ENCODE measurements at places on chromosomes 3 and 15. TPM values are rescaled to one million over a fixed set of nuclear protein-coding genes. Genes with fewer than 3 reads are reported as not detected.
A peak's percentile ranks its signal among the peaks of the same experiment; 100 is the strongest.

The GRK7 gene
- total RNA-seq: not detected

The FSTL1 gene
- 64.2 TPM for total RNA-seq

The FBXL22 gene
- total RNA-seq: 2.2 TPM

The AADACL2 gene
- 33.5 TPM for total RNA-seq

The SKIL gene
- total RNA-seq: 24.9 TPM

GRCh38 chr15:27201425-27201824 lies 230.4 kb downstream of the GABRG3 start:
- no peaks in the 10 kb centered on the region for H3K36me3 ChIP-seq
- no peak overlapping the region for H3K27ac ChIP-seq
- no peak for DNase-seq
- no peak overlapping the region for H3K4me3 ChIP-seq

GRCh38 chr3:61966200-61966599 lies 404.8 kb downstream of the PTPRG start:
- H3K36me3 ChIP-seq: no peaks in the 10 kb centered on the region
- H3K27me3 ChIP-seq: no peaks in the 10 kb centered on the region
- no peak overlapping the region for H3K4me3 ChIP-seq
- no peak for DNase-seq
- H3K27ac ChIP-seq: no peak overlapping the region
- peaks cover 3% of the 10 kb centered on the region for H3K4me1 ChIP-seq

GRCh38 chr15:68177742-68178141 lies 27.4 kb downstream of the CALML4 start:
- H3K27ac ChIP-seq: no peak overlapping the region
- H3K27me3 ChIP-seq: no peaks in the 10 kb centered on the region
- H3K36me3 ChIP-seq: peaks cover 59% of the 10 kb centered on the region
- no peak for DNase-seq

GRCh38 chr3:194219826-194220410 lies 84.0 kb downstream of the HES1 start:
- no peak overlapping the region for H3K27ac ChIP-seq
- H3K4me3 ChIP-seq: no peak overlapping the region
- H3K27me3 ChIP-seq: peaks cover under 1% of the 10 kb centered on the region
- no peak for DNase-seq
- no peaks in the 10 kb centered on the region for H3K36me3 ChIP-seq
- peaks cover 9% of the 10 kb centered on the region for H3K4me1 ChIP-seq

- DNase-seq: no peak
- no peak overlapping the region for H3K4me3 ChIP-seq
- no peaks in the 10 kb centered on the region for H3K27me3 ChIP-seq
- no peaks in the 10 kb centered on the region for H3K4me1 ChIP-seq
Measured at GRCh38 chr3:114586119-114586518, 292.3 kb downstream of the TIGIT start.

- no peak overlapping the region for H3K27ac ChIP-seq
- H3K4me3 ChIP-seq: no peak overlapping the region
- H3K36me3 ChIP-seq: no peaks in the 10 kb centered on the region
- H3K27me3 ChIP-seq: no peaks in the 10 kb centered on the region
- no peak for DNase-seq
- no peaks in the 10 kb centered on the region for H3K4me1 ChIP-seq
Measured at GRCh38 chr3:87410110-87410509, 133.7 kb upstream of the POU1F1 start.

DNA sequence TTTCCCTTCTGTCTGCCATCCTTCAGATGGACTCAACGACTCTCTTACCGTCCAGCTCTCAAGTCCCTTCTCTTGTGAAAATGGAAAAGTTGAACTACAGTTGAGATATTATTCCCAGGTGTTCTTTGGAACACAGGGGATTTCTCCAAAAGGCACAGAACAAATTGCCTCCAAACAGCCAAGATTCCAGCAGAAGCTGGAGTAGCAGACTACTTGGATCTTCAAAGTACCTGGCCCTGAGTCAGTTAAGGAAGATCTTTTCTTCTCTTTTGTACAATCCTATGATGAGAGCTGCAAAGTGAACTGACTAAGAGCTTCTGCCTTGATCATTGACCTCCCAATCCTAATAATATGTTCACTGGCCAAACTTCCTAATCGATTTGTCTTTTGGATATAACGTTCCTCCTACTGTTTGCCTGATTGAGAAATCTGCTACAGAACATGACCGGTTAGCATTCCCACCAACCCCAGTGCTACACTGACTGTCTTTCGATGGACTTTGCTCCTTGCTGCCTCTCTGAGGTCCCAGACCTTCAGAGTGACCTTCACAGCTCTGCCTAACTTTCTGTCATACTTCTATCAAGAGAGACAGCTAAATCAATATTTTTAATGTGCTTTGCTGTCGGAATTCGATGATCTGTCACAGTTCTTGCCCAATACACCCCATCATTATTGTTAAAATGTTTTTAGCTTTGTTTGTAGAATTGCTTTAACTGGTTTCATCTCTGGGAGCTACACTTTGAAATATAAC lies 21.9 kb downstream of the PAQR9 start:
- H3K4me1 ChIP-seq: no peaks in the 10 kb centered on the region
- no peak overlapping the region for H3K27ac ChIP-seq
- no peak overlapping the region for H3K4me3 ChIP-seq
- DNase-seq: no peak
- peaks cover 4% of the 10 kb centered on the region for H3K27me3 ChIP-seq

DNA sequence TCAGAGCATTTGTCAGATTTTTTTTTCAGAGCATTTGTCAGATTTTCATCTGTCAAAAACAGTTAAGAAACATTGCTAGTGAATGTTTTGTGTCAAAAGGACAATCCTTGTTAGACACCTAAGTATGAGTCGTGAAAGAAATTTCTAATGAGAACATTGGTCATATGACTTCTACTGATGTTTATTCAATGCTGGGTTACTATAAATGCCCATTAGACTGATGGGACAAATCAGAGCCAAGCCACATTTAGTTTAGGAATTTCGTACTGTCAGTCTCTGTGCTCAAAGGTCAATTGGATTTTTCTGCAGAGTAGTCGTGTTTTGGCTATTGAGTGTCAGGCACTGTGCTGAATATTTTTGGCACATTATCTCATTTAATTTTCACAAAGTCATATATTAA lies 31.6 kb downstream of the TSC22D2 start:
- no peaks in the 10 kb centered on the region for H3K4me1 ChIP-seq
- no peak overlapping the region for H3K27ac ChIP-seq
- H3K36me3 ChIP-seq: no peaks in the 10 kb centered on the region
- no peaks in the 10 kb centered on the region for H3K27me3 ChIP-seq
- no peak for DNase-seq
- H3K4me3 ChIP-seq: no peak overlapping the region

- H3K36me3 ChIP-seq: peaks cover 62% of the 10 kb centered on the region
- H3K4me1 ChIP-seq: peaks cover 51% of the 10 kb centered on the region
- no peaks in the 10 kb centered on the region for H3K27me3 ChIP-seq
Measured at GRCh38 chr3:14142567-14143270, 17.9 kb downstream of the TMEM43 start.

- no peak overlapping the region for H3K4me3 ChIP-seq
- H3K36me3 ChIP-seq: no peaks in the 10 kb centered on the region
- H3K27ac ChIP-seq: no peak overlapping the region
- H3K4me1 ChIP-seq: peaks cover 2% of the 10 kb centered on the region
- H3K27me3 ChIP-seq: no peaks in the 10 kb centered on the region
Measured at GRCh38 chr3:139835830-139836683, 98.9 kb upstream of the CLSTN2 start.

GRCh38 chr15:87707071-87707470 lies 549.5 kb downstream of the NTRK3 start:
- no peak overlapping the region for H3K27ac ChIP-seq
- H3K4me1 ChIP-seq: no peaks in the 10 kb centered on the region
- H3K36me3 ChIP-seq: no peaks in the 10 kb centered on the region
- H3K27me3 ChIP-seq: peaks cover 10% of the 10 kb centered on the region

- no peaks in the 10 kb centered on the region for H3K36me3 ChIP-seq
- no peak overlapping the region for H3K27ac ChIP-seq
- H3K4me3 ChIP-seq: no peak overlapping the region
- H3K4me1 ChIP-seq: peaks cover 6% of the 10 kb centered on the region
Measured at GRCh38 chr3:194112120-194113106, 23.5 kb upstream of the HES1 start.

DNA sequence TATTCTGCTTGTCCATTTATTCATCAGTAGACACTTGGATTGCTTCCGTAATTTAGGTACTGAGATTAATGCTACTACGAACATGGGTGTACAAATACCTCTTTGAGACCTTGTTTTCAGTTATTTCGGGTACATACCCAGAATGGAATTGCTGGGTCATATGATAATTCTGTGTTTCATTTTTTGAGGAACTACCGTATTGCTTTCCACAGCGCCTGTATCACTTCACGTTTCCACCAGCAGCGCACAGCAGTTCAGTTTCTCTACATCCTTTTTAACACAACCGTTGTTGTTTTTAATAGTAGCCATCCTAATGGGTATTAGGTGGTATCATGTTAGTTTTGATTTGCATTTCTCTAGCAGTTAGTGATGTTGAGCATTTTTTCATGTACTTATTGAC lies 9.5 kb downstream of the PAK2 start:
- DNase-seq: no peak
- H3K4me3 ChIP-seq: no peak overlapping the region
- no peak overlapping the region for H3K27ac ChIP-seq
- peaks cover 9% of the 10 kb centered on the region for H3K4me1 ChIP-seq

DNA sequence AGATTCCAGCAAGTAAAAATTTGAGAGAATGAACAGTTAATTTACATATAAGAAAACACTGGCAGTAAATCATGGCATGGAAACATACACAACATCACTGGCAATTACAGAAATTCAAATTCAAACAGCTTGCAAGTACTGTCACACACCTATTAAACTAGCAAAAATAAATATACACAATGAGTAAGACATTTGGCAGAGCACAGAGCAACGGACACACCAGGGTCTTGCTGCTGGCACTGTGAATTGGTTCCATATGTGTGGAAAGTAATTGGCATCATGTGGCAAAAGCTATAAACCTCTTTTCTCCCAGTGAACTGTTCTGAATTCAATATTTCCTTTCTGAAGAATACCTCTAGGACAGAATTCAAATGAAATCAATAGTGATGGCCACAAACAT lies 78.3 kb downstream of the LRRK1 start:
- H3K4me1 ChIP-seq: peaks cover 3% of the 10 kb centered on the region
- no peak for DNase-seq
- H3K27ac ChIP-seq: no peak overlapping the region

DNA sequence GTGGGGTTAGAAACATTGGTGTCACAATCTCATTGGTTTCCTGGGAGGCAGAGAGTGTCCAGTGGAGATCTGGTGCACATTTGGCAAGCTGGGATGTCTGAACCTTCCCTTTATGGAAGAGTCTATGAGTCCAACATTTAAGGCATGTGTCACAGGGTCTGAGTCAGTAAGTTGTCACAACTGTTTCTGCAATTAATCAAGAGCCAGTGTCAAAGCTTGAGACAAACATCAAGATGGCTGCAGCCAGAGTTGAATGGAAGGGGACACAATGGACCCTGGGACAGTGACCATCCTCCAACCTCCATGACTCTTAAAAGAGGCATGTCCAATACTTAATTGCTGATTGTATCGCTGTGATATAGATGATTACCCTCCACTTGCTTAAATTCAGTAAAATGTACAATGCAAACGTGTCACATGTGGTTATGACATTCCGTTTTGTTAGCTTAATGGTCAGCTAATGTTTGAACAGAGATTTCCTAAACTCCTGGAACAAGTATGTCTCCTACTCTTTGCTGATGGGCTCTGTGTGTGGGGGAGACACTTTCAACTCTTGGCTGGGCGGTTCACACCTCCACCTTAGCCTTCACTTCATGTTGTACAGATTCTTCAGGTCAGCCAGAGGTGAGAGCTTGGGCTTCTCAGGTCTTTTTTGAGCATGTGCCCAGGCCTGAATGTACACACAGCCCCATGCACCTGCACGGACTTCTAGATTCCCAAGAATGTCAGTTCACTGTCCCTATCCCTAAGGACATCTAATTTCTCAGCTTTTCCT lies 79.9 kb upstream of the PRR23E start:
- H3K36me3 ChIP-seq: no peaks in the 10 kb centered on the region
- H3K4me3 ChIP-seq: no peak overlapping the region
- no peaks in the 10 kb centered on the region for H3K27me3 ChIP-seq
- no peak overlapping the region for H3K27ac ChIP-seq
- peak; percentile 21 for DNase-seq

DNA sequence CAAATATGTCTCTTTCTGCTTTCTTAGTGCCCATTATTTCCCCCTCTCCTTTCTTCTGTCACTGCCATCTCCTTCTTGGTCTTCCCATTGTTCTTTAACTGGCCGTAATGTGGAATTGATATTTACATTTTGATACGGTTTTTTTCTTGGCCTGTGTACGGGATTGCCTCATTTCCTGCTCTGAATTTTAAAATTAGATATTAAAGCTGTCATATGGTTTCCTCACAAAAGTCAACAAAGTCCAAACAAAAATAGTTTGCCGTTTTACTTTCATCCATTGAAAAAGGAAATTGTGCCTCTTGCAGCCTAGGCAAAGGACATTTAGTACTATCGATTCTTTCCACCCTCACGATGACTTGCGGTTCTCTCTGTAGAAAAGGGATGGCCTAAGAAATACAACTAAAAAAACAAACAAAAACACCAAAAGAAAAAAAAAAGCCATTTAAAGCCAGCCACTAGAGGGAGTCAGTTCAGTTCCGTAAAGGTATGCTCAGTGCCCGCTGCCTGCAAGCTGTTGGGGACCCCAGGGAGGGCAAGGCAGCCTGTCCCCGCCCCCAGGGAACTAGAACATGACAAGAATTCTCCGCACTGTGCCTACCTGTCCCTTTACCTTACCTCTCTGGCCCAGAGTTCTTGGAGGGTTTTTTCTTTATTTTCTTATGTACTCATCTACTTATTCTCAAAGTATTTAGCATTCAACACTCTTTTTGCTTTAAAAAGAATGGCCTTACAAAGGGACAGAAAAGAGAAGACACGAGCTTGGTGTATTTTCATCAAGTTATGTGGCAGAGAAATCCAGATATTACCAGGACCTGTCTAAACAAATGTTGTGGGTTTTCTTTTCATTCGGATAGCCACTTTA lies 30.0 kb upstream of the NR2E3 start:
- no peaks in the 10 kb centered on the region for H3K27me3 ChIP-seq
- H3K36me3 ChIP-seq: no peaks in the 10 kb centered on the region
- no peak overlapping the region for H3K4me3 ChIP-seq
- DNase-seq: no peak
- no peak overlapping the region for H3K27ac ChIP-seq

DNA sequence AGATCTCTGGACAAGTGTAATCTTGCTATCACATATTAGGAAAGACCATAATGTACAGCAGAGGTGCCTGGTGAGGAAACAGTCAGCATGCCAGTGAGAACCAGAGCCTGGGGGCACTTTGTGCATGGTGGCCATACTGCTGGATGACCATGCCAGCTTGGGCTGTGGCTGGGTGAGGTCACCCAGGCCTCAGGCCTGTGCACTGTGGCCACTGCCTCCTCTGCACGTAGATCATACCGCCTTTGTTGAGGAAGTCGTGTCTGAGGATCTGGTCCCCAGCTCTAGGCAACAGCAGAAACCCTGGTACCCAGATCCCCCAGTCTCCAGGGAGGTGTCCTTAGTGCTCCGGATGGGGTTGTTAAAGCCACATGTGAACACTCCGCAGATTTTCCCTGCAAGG lies 38.9 kb downstream of the ZNF710 start:
- H3K36me3 ChIP-seq: no peaks in the 10 kb centered on the region
- no peak overlapping the region for H3K27ac ChIP-seq
- H3K27me3 ChIP-seq: no peaks in the 10 kb centered on the region
- peak; percentile 57 for DNase-seq
- peaks cover 62% of the 10 kb centered on the region for H3K4me1 ChIP-seq

- H3K4me1 ChIP-seq: no peaks in the 10 kb centered on the region
- no peaks in the 10 kb centered on the region for H3K27me3 ChIP-seq
- no peaks in the 10 kb centered on the region for H3K36me3 ChIP-seq
- no peak overlapping the region for H3K4me3 ChIP-seq
- no peak overlapping the region for H3K27ac ChIP-seq
Measured at GRCh38 chr3:30904996-30905395, 10.5 kb upstream of the GADL1 start.

- DNase-seq: no peak
- H3K4me3 ChIP-seq: no peak overlapping the region
- H3K27me3 ChIP-seq: no peaks in the 10 kb centered on the region
Measured at GRCh38 chr3:20105513-20106280, 65.5 kb downstream of the KAT2B start.

All from suprapubic skin (tissue), 4 donors.